Right cardiac atrium (tissue), 5 donors: ENCODE measurements at places on chromosomes 6 and 20.
A peak's percentile ranks its signal among the peaks of the same experiment; 100 is the strongest.

DNA sequence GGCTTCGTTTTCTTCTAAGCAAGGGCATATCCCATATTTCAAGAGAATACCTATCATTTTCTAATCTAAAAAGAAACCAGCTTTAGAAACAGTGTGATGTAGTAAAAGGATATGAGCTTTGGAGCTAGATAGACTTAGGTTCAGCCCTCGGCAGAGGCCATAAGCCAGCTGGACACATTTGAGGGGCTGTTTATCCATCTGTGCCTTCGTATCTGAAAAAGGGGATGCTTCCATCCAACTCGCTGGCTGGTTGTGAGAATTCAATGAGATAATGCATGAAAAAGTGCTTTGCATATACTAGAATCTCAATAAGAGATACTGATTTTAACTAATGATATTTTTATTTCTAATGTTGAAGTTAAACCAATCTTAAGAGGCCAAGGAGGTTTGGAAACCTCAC is 58.0 kb downstream of the PRL start:
- DNase-seq = no peak

- DNase-seq = peak; percentile 87
These were observed at the start of gene PDE10A for GRCh38 chr6:165662749-165663376. Gene PDE10A, minus strand, starts transcription at chr6:165663241. Its CDS starts 430 bp downstream, at chr6:165662811.

- no peak for DNase-seq
These were observed 1.2 kb downstream of the SLC35B2 start for GRCh38 chr6:44255871-44256774.

DNA sequence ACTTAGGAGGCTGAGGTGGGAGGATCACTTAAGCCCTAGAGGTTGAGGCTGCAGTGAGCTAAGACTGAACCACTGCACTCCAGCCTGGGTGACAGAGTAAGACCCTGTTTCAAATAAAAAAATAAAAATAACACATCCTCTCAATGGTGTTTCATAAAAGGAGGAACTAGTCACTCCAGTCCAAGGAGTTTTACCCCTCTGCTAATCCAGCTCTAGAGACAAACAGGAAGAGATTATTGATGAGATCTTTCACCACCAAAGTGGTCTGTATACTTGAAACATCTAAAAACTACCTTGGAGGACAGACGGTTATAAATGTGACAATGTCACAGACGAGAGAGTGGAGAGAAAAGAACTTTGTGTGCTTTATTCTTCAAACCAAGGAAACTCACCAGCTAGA is 58.2 kb downstream of the PIGU start:
- no peak for DNase-seq

GRCh38 chr6:46909371-46909770 is 12.4 kb downstream of the ADGRF5 start:
- DNase-seq = no peak

GRCh38 chr6:154615483-154616025 is 105.1 kb upstream of the CNKSR3 start:
- DNase-seq = peak; percentile 88

- peak; percentile 52 for DNase-seq
These were observed 441.7 kb upstream of the JARID2 start for GRCh38 chr6:14804001-14804784.

DNA sequence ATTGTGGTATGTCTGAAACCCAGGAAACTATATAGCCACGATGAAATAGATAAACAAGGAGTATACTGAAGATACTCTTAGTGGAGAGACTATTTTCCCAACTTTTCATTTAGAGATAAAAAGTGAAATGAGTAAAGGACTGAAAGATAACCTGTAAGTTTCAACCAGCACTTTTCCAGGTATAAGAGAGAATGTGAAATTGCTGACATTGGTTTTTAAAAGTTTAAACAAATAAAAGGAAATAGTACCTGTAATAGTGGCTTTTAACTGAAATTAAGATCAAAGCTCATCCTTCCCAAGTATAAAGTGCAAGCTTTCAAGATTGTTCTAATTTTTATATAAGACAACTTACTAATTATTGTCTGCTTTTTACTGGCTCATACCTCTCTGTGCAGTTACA is 130.2 kb upstream of the CCN2 start:
- DNase-seq = no peak

DNA sequence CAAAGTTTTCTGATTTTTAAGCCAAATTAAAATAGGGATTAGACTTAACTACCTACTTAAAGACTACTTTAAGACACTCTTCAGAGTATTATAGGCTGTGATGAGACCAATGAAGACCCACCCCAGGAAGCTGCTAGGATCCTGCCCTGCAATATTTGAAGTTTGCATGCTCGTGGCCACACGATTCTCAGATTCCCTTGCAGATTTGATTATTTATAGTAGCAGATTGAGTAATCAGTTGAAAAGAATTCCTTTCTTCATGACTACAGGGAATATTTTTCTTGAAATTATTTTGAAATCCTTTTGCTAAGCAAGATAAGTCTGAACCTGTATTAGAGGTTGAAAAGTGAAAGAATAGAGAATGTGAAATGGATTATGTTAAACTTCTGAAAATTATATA is 122.3 kb downstream of the B3GAT2 start:
- no peak for DNase-seq

DNA sequence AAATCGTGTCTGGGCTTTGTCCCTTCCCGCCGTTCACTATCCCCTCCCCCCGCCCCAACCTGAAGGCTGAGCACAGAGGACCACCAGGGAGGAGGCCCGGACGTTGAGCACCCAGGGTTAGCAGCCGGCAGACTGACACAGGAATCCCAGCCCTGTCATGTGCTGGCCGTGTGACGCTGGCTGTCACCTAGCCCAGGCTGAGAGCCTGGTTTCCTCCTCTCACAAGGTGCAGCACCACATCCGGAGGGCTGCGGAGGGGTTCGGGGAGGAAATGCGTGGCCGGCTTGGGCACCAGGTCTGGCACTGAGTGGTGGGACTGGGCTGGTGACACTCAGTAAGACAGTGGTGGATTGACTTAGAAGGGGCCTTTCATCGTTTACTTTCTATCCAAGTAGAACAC is 4.6 kb upstream of the LSM14B start:
- peak; percentile 74 for DNase-seq

DNA sequence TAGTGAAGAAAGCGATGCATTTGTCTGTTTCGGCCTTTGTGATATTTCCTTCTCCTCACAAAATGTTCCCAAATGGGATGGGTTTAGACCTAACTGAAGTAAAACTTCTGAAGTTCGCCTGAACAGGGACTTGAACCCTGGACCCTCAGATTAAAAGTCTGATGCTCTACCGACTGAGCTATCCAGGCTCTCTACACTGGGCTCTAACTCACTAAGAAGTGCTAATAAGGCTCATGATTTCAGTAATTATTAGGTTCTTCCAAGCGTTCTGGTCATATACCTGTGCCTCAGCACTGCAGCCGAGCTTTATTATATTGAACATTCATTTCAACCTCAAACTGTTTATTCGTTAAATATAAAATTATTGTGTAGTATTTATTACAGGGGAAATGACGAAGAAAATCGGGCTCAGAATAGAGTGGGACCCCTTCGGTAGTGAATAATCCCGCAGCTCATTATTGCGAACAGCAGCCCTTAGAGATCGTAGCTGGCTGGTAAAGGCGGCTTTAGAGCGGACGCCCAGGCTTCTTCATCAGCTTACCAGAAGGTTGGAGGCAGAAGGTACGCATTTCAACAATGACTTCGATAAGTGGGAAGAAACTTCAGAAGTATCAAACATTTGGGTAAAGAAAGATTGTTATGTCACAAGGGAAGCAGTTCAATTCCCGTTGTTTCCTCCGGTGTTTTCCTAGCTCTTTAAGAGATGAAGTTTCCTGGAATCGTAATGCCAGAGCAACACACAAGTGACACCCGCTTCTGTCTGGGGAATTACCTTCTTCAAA is 119.0 kb upstream of the ZNF184 start:
- no peak for DNase-seq

- no peak for DNase-seq
These were observed 578.3 kb downstream of the PTPRT start for GRCh38 chr20:42611423-42611822.

DNA sequence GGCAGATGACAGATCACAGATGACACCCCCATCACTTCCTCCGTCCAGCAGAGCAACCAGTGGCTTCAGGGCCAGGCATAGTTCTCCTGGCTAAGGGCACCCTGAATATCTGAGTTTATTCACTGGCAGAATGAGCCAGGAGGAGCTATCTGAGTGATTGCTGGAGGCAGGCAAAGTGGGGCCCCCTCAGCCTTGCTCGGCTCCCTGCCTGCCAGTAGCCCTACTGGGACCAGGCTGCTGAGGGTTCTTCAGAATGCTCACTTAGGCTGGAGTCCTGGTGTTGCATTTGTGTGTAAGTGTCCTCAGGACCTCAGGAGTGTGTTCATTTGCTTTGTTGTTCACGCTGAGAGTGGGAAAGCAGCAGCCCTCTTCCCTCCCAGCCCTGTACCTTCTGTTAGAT is 31.2 kb downstream of the CHMP4B start:
- DNase-seq = no peak

DNA sequence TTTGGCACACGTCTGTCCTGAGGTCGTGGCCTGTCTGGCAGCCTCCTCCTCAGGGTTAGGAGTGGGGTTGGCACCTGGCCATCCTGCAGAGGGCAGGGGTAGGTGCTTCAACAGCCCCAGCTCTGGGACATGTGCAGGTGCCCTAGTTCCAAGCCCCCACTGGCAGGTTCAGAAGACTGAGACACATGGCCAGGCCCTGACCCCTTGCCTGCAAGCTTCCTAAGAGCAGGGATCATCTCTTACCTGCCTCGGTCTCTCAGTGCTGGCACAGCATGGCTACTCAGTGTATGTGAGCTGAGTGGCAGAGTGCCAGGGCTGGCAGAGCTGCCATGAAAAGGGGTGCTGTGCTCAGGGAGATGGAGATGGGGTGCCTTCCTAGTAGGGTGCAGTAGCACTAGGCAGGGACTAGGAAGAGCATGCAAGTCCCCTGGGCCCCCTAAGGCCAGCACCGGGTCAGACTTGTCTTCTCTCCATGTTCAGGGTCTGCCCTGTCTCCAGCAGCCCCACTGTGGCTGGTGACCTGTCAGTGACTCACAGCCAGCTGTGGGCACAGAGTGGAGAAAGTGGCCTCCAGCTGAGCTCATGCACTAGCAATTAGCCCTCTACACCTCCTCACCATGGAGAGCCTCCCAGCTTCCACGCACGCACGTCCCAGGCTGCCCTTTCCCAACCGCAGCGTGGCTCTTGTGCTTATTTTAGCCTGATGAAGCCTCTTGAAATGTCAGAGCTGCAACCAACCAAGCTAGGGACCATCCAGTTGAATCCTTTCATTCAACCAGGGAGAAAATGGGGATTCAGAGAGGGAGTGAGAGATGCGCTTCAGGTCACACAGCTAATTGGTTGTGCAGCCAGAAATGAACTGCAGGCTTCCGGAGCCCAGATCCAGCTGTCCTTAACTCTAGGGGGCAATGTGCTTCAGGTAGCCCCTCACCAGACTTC is 116.6 kb downstream of the MRPL14 start:
- peak; percentile 53 for DNase-seq

DNA sequence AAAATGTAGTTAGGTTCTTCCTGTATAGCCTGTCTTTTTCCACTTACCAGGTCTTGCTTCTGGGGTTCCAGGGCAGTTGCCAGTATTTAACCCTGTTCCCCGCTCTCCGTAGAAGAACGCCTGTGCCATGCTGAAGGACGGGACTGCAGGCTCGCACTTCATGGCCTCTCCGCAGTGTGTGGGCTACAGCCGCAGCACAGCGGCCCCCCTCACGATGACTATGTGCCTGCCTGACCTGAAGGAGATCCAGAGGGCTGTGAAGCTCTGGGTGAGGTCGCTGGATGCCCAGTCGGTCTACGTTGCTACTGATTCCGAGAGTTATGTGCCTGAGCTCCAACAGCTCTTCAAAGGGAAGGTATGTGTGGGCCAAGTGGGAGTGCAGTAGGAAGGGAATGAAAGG is 23.0 kb downstream of the POFUT1 start:
- DNase-seq = no peak

- DNase-seq = no peak
These were observed 58.3 kb downstream of the LAMP5 start for GRCh38 chr20:9572670-9573069.

DNA sequence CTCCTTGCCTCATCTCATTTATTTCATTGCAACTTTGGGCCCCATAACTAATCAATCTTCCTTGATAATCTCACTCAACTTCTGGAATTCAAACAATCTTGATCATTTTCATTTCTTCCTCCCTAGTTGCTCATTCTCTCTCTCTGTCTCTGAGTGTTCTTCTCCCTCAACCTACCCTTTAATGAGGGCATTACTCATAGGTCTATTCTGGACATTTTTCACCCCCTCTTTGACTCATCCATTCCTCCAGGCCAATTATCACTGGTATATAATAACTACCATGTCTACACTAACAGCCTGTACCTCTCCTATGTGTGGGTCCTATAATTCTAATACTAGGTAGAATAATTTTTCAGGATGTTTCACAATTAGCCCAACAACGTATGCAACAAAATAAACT is 78.8 kb downstream of the COL21A1 start:
- no peak for DNase-seq

DNA sequence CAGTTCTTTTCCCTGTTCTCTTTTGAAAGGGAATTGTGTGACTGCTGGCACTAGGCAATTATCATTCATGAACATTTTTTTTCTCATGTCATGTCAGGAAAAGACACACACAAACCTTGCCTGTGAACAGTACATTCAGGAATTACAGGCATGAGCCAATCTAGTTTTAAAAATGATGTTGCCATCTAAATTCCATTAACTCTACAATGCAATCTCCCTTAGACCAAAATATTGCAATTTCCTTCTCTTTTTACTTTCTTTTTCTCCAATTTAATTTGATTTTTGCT is 127.5 kb upstream of the STMND1 start:
- no peak for DNase-seq

GRCh38 chr20:35254448-35254999 is 23.4 kb downstream of the MMP24OS start:
- no peak for DNase-seq

- DNase-seq = peak; percentile 36
These were observed 586.3 kb downstream of the HTR1B start for GRCh38 chr6:76876922-76877553.

- no peak for DNase-seq
These were observed 285.4 kb upstream of the CHD6 start for GRCh38 chr20:41903586-41903985.

- DNase-seq = no peak
These were observed 41.6 kb upstream of the LYRM2 start for GRCh38 chr6:89680150-89680549.

- no peak for DNase-seq
These were observed 23.3 kb downstream of the PCNA start for GRCh38 chr20:5096463-5096862.

GRCh38 chr6:158018851-158019361 is 37.2 kb downstream of the SYNJ2 start:
- DNase-seq = peak; percentile 47

- DNase-seq = no peak
These were observed 193.8 kb upstream of the PRSS16 start for GRCh38 chr6:27053738-27054137.
